ENCODE measurements at places on chromosomes 6 and 20.
A peak's percentile ranks its signal among the peaks of the same experiment; 100 is the strongest.

- DNase-seq, result no peak
Measured at GRCh38 chr20:18805881-18806280, 7.7 kb upstream of the SCP2D1 start.

- peak; percentile 99 for DNase-seq
Measured at GRCh38 chr6:170438402-170438753, 114.7 kb downstream of the PSMB1 start.

- no peak for DNase-seq
Measured at GRCh38 chr6:52545406-52546119, 31.3 kb downstream of the TRAM2 start.

GRCh38 chr6:25689966-25690365 is 38.0 kb downstream of the SCGN start:
- no peak for DNase-seq

- DNase-seq, result no peak
Measured at GRCh38 chr6:84001119-84001518, 32.5 kb upstream of the MRAP2 start.

GRCh38 chr20:53214392-53214791 is 242.2 kb downstream of the TSHZ2 start:
- DNase-seq, result no peak

GRCh38 chr20:9145142-9145541 is 76.3 kb downstream of the PLCB4 start:
- no peak for DNase-seq

DNA sequence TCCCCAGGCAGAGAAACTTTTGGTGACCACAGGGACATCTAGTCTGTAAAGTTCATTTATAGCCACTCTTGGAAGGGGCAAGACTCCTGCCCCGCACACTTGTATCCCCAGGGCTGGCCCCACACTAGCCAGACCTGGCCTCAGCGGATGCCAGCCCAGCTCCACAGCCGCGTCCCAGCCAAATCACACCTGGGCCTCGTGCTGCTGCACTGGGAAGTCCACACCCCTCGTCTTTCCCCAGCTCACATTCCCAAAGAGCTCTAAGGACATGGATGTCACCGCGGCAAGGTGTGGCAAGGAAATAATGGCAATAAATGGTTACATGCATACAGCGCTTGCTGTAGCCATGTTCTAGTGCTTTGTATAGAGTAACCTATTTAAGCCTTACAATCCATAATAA is 8.6 kb downstream of the IP6K3 start:
- no peak for DNase-seq

DNA sequence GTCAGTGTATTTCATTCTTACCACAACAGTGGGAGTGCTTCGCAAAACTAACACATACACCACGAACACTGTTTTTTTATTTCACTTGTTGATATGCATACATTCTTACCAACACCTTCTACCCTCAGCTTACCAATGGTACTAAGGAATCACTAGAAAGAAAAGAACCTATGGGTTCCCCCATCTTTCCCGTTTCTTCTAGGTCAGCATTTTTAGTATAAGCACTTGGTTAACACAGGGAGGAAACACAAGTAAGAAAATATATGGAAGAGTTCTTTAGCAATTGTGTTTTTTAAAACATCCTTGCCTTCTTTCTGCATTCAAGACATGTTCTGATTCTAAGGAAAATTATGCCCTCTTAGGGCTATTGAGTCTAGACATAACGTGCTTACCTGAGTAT is 39.9 kb upstream of the EYA4 start:
- DNase-seq, result no peak

DNA sequence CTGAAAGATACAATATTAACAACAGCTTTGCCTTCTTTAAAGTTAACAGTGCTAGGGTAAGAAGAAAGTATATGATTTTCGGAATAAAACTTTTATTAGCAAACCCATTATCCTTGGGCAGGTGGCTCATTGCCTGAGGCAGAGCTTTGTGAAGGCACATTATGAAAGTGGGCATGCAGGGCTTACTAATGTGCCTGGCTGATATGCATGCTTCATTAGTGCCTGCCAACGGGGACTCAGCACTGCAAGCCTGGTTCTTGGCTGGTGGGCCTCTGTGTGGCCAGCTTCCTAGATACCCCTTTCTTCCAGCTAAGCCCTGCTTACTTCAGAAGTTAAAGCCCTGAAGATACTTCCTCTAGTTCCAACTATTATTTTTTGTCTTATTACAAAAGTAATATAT is 481.6 kb downstream of the ADGRB3 start:
- no peak for DNase-seq

DNA sequence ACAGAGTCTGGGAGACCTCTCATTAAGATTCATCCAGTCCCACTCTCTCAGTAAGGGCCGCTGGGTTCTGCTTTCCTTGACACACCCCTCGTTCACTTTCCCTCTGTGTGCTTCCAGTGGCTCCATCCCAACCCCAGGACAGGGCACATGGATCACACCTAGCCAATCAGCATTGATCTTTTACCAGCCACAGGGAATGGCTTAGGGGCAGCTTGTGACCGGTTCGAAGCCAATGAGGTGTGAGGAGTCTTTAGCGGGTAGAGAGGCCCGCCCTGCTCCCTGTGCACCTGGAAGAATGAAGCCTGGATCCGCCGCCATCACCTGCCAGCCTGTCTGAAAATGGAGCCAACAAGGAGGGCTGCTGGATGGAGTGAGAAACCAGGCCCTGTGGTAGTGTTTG is 35.2 kb upstream of the OVOL2 start:
- DNase-seq, result no peak

DNA sequence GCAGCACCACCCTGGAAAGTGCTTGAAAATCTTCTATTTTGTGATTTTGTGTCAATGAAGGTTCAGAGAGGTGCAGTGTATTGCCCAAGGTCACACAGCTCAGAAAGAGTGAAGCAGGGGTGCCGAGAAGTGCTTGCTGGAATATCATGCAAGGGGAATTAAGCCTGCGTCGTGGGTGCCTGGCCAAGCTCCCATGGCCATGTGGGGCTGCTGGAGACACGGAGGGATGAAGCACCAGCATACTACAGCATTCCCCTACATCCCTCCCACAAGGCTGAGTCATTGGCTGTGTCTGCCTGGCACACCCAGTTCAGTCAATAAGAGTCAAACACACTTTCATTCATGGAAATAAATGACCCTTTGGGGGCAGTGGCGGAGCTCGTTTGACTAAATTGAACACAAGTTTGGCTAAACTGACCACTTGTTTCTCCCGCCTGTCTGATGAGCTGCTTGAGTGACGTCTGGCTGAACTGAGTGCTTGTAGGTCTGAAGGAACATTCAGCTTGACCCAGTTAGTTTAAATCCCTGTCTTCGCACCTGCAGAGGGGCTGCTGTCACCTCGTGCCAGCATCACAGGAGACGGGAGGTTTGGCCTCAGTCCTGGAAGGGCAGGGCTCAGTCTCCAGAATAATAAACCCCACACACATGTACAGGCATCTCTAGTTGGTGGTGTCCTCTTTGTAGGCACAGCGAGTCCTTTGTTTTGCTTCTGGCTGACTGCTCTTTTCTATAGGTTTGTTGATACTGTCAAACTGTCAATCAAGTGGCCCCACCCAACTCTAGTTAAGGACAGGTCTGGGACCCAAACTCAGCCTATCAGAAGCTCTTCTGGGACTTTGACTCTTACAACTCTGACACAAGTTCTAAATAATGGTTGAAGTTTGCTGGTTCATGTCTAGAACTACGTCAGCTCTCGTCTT is 8.4 kb upstream of the TGM2 start:
- DNase-seq, result peak; percentile 93

- DNase-seq, result peak; percentile 89
Measured at GRCh38 chr20:10622657-10623418, 51.0 kb downstream of the JAG1 start.

DNA sequence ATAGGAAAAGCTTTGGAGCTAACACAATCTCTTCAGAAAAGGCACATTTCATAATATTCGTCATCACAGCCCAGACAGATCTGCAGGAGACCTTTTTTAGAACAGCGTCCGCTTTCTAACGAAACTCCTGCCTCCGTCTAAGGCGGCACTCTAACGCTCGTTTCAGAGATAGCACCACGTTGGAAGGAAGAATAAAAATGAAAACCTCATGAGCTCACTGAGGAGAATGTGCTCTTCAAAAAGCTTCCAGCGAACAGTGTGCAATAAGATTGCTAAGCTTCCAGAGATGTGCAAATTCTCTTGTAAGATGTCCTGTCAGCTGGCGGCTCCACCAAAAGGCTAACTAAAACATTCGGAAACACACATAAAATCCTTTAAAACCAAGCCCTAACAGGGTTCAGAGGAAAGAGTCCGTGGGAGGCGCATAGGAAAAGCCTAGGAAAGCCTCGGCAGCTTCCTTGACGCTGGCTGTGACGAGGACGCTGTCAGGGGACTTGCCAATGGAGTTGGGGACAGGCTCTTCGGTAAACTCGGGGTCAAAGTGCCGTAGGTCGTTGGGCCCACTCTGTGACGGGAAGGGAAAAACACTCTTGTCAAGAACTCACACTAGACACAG is 117.6 kb upstream of the SLC2A12 start:
- no peak for DNase-seq

DNA sequence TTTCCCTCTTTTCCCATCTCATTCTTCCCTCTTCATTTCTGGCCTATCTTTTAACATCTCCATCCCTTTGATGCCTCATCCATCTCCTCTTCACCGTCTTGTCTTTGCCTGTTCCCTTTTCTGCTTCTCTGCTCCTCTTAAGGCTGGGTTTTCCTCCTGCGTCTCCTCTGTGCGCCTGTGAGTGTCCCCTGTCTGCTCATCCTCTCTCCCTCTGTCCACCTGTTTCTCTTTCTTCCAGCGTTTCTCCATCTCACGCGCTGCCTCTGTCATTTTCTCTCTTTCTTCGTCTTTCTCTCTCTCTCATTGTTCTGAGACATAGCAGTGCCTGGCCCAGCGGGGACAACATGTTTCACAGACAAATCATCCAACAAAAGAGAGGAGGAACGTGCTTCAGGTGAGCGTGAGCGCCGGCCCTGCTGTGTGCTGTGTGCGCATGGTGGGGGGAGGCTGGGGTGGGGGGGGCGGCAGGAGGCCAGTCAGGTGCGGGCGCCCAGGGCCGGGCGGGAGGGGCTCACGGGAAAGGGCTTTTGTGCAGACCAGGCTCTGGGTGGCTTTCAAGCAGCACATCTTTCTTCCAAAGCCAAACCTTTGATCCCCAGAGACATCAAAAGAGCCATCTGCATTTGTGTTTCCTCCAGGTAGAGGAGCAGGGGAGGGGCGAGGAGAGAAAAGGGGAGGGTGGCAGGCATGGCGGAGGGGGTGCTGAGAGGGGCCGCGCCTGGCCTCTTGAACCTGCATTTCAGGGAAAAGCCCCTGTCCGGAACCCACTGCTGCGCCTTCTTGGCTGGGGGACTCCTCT is 121.3 kb downstream of the VEGFA start:
- DNase-seq, result no peak

DNA sequence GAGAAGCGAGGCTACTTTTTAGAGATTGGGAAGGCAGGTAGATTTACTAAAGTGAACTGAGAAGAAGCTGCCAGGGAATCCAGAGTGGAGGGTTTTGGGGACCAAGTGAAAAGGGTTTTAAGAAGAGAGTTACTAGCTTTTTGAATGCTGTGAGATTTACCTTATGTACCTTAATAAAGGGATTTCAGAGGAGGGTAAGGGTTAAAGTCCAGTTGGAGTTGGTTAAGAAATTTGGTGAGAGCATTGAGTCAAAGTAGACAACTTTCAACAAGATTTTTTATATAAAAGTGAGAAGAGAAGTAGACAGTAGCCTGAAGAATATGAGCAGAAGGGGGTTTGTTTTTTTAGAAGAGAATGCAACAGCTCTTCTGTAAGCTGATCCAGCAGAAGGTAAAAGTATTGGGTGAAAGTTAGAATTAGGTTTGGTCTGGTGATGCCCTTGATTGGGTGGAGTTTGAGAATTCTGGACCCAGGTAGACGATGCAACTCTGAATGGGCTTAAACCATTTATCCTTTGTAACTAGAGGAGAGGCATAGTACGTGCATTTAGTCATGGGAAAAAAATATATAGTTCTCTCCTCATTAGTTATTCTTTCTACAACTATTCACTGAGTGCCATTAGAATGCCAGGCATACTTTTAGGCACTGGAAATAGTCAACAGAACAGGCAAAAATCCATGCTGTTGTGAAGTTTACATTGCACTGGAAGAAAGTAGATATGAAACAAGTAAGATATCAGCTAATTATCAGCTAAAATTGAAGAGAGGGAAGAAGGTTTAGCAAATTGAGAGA is 44.8 kb downstream of the ATRN start:
- peak; percentile 31 for DNase-seq
